ENCODE measurements at places on chromosomes 12 and 14. TPM values are rescaled to one million over a fixed set of nuclear protein-coding genes. Genes with fewer than 3 reads are reported as not detected.

GRCh38 chr12:53791735-53792326, 40.1 kb upstream of the CISTR start:
- DNase-seq: no peak

GRCh38 chr14:75646762-75647161, 13.9 kb downstream of the ERG28 start:
- DNase-seq: no peak

- no peak for DNase-seq
Observed at GRCh38 chr12:116465407-116465806, 93.8 kb upstream of the MAP1LC3B2 start.

GRCh38 chr14:90452366-90452765, 55.5 kb downstream of the CALM1 start:
- DNase-seq: no peak

Gene LIN52
- total RNA-seq: 6.6 TPM

Gene PLEKHD1
- 0.24 TPM for total RNA-seq
